Large intestine (tissue), 12 donors: ENCODE measurements at places on chromosomes 11 and 22.

GRCh38 chr11:409600-410483 lies 5.0 kb downstream of the SIGIRR start:
- no peak for DNase-seq

DNA sequence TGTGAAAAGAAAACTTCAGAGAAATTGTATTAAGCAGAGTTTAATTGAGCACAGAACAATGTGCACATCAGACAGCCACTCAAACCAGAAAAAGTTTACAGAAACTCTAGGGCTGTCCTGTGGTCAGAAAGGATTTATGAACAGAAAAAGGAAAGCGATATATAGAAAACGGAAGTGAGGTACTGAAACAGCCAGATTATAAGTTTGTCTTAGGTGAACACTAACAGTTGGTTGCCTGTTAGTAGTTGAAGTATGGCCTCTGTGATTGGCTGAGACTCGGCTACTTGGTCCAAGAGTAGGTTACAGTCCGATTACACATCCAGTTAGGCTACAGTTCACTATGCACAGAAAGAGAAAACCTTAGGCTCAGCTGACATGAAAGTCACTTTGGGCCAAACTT lies 1232.5 kb upstream of the RAG2 start:
- DNase-seq: no peak

- no peak for DNase-seq
These were observed 12.1 kb upstream of the EIF3D start for GRCh38 chr22:36540867-36541642.

DNA sequence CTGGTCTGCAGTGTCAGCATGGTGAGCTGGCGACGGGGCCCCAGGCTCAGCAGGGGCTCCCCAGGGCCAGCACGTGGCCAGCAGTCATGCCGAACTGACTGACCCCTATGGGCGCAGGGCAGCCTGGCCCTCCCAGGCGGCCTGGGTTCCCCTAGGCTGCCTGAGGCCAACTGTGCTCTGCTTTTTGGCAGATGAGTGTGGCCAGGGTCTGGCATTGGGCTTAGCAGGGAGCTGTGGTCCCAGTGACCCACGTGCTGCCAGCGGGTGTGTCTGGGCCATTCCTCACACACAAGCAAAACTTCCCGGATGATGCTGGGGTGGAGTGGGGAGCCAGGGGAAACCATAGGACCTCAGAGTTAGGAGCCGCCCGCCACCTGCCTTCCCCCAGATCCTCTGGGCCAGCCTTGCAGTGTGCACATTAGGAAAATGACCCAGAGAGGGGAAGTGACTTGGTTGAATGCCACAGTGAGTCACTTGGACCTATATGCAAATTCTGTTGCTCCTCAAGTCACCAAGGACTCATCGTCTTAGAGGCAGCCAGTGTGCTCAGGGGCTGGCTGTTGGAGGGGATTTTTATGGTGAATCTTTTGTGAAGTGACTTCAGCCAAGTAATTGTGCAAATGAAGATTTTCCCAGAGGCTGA lies 6.5 kb downstream of the ADORA2A start:
- DNase-seq: no peak

- DNase-seq: no peak
These were observed 25.4 kb upstream of the ARHGAP20 start for GRCh38 chr11:110737593-110737992.

DNA sequence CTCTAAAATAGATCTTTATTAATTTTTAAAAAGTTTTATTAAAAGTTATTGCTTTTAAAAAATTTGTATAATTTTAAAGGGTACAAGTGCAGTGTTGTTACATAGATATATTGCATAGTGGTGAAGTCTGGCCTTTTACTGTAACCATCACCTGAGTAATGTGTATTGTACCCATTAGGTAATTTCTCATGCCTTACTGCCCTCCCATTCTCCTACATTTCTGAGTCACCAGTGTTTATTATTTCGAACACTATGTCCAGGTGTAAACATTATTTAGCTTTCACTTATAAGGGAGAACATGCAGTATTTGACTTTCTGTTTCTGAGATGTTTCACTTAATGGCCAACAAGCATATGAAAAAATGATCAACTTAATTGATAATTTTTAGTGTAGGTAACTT lies 2.3 kb downstream of the OR51G1 start:
- DNase-seq: no peak

DNA sequence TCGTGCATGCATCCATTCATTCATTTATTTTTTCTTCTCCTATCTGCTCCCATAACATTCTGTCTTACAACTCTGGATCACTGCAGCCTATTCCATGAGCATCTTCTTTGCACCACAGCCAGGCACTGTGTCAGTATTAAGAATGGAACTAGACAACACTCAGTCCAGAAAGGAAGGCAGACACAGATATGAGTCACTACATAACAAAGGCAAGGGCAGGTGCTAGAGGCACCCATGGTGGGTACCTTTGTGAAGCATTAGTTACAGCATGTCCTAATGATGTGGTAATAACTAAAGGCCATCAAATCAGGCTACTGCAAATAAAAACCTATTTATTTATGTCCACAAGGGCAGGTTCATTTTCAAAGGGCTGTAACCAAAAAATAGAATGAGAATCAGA lies 28.1 kb downstream of the TENM4 start:
- DNase-seq: no peak
